GM04503 (cell line): ENCODE measurements at places on chromosomes 12 and 14.

DNA sequence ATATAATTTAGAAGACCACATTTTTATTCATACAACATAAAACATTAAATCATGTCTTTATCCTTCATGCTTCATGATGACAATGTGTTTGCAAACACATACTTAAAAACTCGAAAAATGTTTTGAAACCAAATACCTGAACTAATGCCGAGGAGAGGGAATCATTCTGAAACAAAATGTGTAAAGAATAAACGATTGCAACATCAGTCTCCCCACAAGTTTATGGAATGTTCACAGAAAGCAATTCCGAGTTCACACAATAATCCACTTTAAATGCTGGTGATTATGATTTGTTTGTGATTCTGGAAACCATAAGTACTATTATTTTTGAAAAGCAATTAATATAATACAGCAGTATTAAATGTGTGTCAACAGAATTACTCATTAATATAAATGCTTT, 84.5 kb upstream of the PDZRN4 start:
- no peak for DNase-seq

DNA sequence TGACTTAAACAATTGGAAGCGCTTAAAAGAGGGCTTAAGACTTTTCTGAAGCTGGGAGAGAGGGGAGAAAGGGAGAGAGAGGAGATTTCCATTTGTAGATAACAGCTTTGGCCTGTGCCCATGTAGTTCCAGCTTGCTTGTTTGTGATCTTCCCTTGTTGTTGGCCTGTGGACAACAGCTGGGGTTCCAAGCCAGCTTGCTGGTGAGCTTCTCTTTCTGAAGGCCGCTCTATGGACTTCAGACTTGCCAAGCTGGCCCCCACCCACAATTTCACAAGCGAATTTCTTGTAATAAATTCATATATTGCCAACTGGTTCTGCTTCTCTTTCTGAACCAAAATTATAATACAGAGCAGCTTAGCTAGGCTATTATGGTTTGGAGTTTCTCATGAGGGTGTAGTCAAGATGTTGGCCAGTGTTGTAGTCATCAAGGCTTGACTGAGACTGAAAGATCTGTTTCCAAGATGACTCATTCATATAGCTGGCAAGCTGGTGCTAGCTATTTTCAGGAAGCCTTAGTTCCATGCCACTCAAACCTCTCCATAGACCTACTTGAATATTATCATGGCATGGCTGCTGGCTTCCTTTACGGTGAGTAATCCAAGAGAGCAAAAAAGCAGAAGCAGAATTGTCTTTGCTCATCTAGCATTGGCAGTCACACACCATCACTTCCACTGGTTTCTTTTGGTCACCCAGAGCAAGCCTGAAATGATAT, 89.4 kb downstream of the ATP23 start:
- peak; percentile 29 for DNase-seq

DNA sequence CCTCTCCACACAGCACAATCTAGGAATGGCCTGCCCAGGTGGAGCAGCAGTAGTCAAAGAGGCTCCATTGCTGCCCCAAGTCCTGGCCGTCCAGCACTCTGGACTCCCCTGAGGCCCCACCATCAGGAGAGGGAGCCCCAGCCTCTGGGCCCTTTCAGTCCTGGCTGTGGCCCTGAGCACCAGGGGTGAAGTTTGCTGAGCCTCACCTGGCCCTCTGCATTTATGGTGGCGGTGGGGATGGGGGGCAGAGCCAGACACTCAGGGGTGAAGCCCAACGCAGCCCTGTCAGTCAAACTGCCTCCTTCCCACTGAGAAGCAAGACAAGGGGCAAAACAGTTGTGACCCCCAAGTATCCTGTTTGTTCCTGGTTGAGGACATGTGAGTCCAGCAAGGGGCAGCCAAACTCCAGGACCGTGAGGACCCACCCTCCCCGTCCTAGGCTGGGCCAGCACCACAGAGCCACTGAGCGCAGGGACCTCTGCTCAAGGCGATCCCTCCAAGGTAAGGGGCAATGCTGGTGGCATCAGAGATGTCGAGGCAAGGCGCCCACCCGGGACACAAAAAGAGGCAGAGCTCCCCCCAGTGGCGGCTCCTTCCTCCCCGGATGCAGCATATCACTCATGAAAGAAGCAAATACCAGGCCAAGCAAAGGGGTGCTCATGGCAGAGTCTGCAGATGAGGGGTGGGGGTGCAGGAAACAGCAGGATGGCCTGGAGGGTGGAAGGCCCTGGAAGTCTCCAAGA, 4.8 kb upstream of the AMN start:
- DNase-seq: no peak

DNA sequence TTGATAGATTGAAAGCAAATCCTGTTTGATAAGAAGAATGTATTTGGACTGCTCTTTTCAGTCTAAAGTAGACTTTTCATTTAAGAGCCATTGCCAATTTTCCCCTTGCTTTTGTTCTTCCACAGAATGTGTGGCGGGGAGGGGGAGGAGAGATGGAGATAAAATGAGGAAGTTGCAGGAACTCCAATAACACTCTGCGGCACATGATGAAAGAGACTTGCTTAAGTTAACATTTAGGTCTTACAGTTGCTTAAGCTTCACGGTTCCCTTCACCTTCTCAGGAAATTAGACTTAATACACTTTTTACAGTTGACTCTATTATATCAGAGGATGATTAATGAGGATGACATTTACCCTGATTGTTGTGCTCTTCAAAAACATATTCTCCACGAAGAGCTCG, 537.3 kb downstream of the TMTC2 start:
- no peak for DNase-seq

DNA sequence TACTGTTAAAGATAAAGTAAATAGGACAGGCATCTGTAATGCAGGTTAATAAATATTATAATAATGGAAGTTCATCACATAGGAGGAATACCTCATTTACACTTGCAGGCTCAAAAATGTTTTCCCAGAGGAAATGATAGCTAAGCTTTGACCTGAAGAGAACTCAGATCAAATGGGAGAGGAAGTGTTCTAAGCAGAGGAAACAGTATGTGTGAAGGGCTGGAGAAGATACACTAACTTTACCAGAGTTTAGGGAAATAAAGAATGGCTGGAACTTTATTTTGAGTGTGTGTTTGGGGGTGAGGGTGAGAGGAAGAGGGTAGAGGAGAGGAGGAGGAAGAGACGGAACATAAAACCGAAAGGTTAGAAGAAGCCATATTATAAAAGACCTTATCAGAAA, 34.0 kb upstream of the AP4S1 start:
- DNase-seq: no peak

DNA sequence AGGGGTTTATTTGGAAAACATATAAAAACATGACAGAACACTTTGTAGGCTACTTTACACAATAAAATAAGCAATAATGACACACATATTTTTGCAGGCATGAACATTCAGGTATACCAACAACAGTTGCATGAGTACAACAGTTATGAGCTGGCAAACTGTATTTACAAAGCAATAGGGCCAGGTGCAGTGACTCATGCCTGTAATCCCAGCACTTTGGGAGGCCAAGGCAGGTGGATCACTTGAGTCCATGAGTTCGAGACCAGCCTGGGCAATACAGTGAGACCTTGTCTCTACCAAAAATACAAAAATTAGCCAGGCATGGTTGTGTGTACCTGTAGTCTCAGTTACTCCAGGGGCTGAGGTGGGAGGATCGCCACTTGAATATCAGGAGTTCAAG, 101.1 kb downstream of the BMP4 start:
- no peak for DNase-seq

- no peak for DNase-seq
These were observed 1.5 kb downstream of the ASB2 start for GRCh38 chr14:93974833-93975232.

GRCh38 chr12:120886199-120887018, 17.7 kb downstream of the SPPL3 start:
- no peak for DNase-seq

DNA sequence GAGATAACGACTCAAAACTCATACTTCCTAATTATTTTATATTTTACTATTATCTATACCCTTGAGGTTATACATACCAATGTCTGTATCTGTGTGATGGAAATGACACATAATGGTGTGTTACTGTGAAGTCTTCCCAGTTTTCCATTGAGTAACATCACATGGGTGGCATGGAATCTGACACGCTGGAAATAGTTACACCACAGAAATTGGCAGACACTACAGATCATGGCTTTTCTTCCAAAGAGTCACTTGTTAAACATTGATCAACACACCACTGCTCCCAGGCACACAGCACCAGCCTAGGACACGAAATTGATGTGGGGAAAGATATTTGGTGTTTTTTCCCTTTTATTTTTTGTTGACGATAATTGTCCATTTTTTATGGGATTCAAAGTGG, 33.0 kb upstream of the VWF start:
- no peak for DNase-seq

GRCh38 chr12:74365178-74365964, 172.3 kb upstream of the ATXN7L3B start:
- DNase-seq: peak; percentile 22

DNA sequence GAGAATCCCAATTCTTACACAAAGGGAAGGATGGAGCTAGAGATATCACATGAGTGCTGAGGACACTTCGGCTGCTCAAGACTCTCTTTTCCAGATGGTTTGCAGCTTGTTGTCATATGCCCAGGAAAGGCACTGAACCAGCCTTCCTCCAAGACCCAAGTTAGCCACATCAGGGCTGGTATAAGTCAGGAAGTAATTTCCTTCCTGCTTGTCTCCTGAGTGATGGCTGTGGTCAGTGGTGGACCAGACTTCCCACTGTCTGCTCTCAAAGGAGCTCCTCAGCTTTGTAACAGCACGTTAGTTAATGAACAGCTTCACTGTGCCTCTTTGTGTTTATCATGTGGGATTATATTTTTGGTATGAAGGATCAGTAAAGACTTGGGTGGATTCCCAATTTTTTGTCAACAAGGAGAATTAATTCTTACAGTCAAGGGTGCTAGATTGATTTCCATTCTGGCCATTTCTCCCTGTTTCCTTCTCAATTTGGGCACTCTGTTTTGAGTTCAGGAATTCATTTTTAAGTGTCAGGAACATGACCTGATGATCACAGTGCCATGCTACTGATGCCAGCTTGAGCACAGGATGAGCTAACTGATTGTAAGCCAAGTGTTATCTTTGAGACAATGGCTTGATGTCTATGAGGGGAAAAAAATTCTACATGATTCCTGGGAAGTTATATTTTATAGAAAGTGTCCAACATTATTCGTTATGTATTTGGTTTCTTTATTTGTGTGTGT, 145.8 kb downstream of the GCH1 start:
- no peak for DNase-seq

DNA sequence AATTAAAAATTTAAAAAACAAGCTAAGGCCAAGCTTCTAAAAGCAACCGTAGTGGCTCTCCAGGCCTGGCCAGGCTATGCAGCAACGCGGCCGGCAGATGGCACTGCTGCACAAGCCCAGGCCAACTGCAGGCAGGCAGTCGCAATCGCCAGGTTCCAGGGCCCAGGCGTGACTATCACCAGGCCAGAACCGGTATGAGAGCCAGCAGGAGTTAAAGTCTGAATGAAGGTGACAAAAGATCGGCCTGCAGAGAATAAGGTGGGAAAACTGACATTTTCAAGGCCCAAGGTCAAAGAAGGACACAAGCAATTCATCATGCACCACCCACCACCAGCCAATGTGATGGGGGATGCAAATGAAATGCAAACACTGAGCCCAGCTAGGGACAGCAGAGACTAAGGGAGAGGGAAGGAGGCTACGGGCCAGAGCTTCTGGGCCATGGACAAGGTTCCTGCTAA, 43.6 kb upstream of the ANO2 start:
- DNase-seq: peak; percentile 8

DNA sequence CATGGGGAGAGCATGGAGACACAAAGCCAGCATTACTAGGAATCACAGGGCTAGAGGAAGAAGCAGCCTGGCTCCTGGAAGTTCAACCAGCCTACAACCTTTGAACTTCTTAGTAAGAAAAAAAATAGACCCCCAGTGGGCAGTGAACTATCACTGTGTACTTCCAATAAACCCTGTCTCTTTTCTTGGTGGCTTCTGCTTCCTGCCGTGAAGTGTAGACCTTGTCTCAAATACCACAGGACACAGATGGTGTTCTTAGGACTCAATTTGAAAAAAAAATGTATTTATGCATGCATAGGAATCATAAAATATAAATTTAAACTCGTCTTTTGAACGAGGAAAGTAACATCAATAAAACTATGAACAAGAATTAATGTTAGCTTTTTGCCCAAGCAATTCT, 3.6 kb upstream of the PTGER2 start:
- no peak for DNase-seq

DNA sequence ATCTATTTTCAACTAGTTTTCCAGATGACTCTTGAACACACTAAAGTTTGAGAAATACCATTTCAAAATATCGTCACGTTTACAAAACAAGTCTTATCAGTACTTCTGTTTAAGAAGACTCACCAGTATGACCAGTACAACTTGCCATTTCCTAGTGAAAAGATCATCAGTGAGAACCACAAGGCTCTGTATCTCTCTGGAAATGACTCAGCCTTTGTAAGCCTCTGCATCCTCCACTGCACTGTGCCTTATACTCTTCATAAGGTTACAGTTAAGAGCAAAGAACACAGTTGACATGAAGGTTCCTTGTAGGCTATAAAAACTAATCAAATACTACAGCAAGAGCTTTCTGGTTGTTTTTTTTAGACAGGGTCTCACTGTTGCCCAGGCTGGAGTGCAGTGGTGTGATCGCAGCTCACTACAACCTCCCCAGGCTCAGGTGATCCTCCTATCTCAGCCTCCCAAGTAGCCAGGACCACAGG, 5.7 kb upstream of the VTI1B start:
- peak; percentile 77 for DNase-seq

DNA sequence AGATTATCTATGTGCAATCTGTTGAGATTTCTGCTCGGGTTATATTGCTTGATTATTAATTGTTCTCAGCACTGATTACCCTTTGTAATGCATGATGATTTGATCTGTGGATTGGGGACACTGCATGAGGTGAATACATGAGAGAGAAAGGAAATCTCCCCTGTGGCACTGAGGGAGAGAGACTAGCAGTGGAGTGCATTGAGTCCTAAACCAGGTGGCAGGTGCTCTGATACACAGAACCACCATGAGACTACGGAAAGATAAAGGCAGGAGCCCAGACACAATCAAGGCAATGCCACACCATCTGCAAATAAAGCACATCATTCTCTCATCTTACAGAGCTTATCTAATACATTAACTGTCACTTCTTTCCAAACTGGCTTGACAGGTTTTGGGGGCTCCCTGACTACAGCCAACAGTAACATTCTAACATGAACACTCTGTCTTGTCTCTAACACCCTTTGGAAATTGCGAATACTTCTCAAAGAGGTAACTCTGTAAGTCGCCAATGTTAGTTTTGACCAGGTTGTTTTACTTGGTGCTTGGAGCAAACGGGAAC, 37.6 kb upstream of the TSPAN8 start:
- no peak for DNase-seq

GRCh38 chr14:56199095-56199981, 81.1 kb downstream of the PELI2 start:
- peak; percentile 98 for DNase-seq

GRCh38 chr12:66709457-66709773, 30.5 kb upstream of the GRIP1 start:
- DNase-seq: no peak

GRCh38 chr14:100297320-100298300, 8.6 kb downstream of the SLC25A29 start:
- peak; percentile 30 for DNase-seq

DNA sequence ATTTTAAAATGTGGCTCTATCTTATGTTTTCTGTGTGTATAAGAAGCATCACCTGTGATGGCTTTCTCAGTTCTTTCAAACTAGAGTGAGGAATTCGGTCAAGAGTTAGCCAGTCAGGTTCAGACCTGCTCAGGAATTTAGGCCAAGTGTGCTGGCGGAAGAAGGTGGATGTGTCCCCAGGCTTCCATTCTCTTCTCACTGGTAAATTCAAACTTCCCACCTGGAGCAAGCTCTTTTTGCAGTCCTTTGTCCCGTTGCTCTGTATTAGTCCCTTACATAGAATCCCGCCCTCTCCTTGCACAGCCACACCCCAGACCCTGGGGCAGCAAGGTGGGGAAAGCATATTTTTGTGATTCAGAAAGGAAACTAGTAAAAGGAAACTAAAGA, 124.7 kb upstream of the PWP1 start:
- DNase-seq: no peak
